ENCODE measurements at places on chromosomes 11 and 22.

DNA sequence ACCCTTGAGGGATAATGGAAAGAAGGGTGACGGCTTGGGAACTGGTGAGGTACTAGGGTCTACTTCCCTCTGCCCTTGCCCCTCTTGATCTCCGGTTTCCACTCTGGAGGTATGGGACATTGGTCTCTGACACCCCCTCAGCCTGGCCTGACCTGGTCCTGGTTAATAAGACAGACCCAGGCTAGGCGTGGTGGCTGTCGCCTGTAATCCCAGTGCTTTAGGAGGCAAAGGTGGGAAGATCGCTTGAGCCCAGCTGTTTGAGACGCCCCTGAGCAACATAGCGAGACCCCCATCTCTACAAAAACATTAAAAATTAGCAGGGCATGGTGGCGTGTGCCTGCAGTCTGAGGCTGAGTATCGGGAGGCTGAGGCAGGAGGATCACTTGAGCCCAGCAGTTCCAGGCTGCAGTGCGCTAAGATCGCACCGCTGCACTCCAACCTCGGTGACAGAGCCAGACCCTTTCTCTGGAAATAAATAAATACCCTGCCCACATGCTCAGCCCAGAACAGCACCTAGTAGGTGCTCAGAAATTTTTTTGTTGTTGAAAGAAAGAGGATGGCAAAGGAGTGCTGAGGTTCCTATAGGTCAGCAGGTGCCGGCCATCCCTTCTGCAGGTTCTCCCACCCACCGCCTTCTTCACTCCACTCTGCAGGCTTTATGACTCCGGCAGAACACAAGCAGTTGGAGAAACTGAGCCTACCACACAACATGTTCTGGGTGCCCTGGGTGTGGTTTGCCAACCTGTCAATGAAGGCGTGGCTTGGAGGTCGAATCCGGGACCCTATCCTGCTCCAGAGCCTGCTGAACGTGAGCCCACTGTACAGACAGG is 6.3 kb downstream of the BEST1 start:
- peaks cover 15% of the 10 kb centered on the region for H3K36me3 ChIP-seq
- DNase-seq, result no peak
- H3K4me3 ChIP-seq, result no peak overlapping the region
- peaks cover 5% of the 10 kb centered on the region for H3K27me3 ChIP-seq
- no peak overlapping the region for H3K27ac ChIP-seq

- H3K36me3 ChIP-seq, result no peaks in the 10 kb centered on the region
- no peak overlapping the region for H3K27ac ChIP-seq
- no peak for DNase-seq
- no peak overlapping the region for H3K4me3 ChIP-seq
These were observed 28.3 kb upstream of the MALAT1 start for GRCh38 chr11:65470433-65471049.

DNA sequence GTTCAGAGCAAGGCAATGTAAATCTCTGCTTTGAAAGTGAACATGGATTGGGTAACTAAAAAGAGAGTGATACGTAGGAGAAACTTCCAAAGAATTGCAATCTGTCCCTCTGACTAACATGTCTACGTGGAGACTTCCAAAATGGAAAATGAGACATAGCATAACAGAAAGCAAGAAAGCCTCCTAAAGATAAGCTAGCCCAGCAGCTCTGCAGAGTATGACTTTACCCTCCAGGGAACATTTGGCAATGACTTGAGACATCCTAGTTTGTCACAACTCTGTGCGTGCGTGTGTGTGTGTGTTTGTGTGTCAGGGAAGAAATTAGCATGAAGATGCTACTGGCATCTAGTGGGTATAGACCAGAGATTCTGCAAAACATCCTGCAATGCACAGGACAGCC is 817.4 kb downstream of the NTM start:
- H3K36me3 ChIP-seq, result no peaks in the 10 kb centered on the region
- H3K27me3 ChIP-seq, result no peaks in the 10 kb centered on the region
- no peak overlapping the region for H3K27ac ChIP-seq
- DNase-seq, result no peak

DNA sequence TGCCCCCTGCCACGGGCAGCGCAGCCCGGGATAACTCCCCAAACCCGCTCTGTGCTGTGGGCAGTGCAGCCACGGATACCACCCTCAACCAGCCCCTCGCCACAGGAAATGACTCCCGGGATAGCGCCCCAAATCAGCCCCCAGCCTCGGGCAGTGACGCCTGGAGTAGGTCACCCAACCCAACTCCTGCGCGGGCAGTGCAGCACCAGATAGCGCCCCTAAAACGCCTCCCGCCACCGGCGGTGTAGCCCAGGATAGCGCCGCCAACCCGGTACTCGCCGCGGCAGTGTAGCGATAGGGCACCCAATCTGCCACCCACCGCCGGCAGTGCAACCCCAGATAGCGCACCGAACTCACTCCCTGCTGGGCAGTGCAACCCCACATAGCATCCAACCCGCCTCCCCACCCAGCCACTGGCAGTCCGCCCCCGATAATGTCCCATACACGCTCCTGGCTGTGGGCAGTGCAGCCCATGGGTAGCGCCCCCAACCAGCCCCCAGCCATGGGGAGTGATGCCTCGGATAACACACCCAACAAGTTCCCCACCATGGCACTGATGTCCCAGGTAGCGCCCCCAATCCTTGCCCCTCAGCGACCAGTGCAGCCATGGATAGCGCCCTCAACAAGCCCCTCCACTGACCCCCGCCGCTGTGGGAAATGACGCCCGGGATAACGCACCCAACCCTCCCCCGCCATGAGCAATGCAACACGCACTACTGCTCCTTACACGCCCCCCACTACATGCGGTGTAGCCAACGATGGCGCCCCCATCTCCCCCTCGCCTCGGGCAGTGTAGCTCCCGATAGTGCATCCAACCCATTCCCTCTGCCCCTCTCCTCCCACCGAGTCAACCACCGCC is 1.5 kb downstream of the RFPL2 start:
- peak; percentile 17 for DNase-seq
- peaks cover 6% of the 10 kb centered on the region for H3K4me1 ChIP-seq
- peak overlapping the region; percentile 23 for H3K4me3 ChIP-seq
- H3K27me3 ChIP-seq, result peaks cover 16% of the 10 kb centered on the region

DNA sequence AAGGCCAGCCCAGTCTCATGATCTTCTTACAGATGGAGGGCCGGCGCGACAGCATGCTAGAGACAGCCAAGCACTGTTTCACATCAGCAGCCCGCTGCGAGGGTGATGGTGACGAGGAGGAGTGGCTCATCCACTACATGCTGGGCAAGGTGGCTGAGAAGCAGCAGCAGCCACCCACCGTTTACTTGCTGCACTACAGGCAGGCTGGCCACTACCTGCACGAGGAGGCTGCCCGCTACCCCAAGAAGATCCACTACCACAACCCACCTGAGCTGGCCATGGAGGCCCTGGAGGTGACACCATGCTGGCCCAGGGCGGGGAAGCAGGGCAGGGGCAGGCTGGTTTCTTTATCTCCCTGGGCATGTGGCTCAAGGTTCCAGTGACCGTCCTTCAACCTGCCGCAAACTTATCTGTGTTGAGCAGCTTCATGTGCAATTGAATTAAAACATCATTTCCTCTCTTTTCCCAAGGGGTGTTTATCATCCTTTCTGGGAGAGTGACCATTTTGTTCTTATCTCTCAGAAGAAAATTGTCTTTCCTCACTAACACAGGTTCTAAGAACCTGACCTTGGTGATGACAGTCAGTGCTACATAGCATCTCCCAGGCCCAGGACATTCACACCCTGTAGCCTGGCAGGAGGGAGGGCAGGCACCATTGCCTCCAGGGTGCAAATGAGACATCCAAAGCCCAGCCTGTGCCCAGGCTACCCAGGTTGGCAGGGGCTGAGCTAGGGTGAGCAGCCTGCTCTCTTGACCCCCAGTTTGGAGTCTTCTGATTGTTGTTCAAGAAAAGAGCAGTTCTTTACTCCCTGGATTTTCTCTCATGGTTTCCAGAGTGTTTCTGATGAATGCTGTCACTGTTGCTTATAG is 80.7 kb downstream of the CABIN1 start:
- H3K27me3 ChIP-seq, result no peaks in the 10 kb centered on the region
- peaks cover 82% of the 10 kb centered on the region for H3K36me3 ChIP-seq
- H3K4me1 ChIP-seq, result no peaks in the 10 kb centered on the region
- DNase-seq, result no peak
- no peak overlapping the region for H3K4me3 ChIP-seq

DNA sequence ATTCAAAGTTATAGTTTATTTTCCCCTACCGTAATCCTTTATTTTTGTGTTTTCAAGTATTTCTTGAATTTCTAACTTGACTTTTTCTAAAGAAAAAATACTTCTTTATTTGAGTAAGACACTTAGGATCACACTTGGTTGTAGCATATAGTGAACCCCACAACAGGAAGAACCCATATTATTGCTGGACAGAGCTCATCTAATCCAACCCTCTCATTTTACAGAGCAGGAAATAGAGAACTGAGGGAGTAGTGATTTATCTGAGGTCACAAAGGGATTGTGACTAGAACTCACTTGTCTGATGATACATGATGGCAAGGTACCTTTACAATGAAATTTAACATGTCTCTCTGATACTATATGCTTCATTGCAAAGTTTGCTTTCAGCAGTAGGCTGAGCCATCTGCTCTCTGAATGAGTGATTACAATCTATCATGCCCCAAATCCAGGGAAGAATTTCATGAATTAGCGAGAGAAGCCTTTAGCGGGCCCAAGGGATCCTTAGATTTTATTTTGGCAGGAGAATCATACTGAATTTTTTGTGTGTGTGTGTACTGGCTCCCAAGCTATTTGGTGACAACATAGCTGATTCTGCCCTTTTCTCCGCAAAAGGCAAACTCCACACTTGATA is 9.8 kb downstream of the SLC17A6 start:
- peaks cover 24% of the 10 kb centered on the region for H3K27me3 ChIP-seq
- no peak overlapping the region for H3K27ac ChIP-seq
- no peak for DNase-seq
- no peaks in the 10 kb centered on the region for H3K4me1 ChIP-seq
- no peak overlapping the region for H3K4me3 ChIP-seq
- no peaks in the 10 kb centered on the region for H3K36me3 ChIP-seq

- no peaks in the 10 kb centered on the region for H3K4me1 ChIP-seq
- H3K27ac ChIP-seq, result no peak overlapping the region
- no peak for DNase-seq
These were observed 34.8 kb upstream of the TMEM135 start for GRCh38 chr11:87002918-87003317.

- peaks cover 5% of the 10 kb centered on the region for H3K27me3 ChIP-seq
- H3K4me1 ChIP-seq, result peaks cover 13% of the 10 kb centered on the region
- H3K36me3 ChIP-seq, result no peaks in the 10 kb centered on the region
- no peak overlapping the region for H3K27ac ChIP-seq
- no peak overlapping the region for H3K4me3 ChIP-seq
These were observed 24.6 kb upstream of the WNT7B start for GRCh38 chr22:46001426-46002106.

DNA sequence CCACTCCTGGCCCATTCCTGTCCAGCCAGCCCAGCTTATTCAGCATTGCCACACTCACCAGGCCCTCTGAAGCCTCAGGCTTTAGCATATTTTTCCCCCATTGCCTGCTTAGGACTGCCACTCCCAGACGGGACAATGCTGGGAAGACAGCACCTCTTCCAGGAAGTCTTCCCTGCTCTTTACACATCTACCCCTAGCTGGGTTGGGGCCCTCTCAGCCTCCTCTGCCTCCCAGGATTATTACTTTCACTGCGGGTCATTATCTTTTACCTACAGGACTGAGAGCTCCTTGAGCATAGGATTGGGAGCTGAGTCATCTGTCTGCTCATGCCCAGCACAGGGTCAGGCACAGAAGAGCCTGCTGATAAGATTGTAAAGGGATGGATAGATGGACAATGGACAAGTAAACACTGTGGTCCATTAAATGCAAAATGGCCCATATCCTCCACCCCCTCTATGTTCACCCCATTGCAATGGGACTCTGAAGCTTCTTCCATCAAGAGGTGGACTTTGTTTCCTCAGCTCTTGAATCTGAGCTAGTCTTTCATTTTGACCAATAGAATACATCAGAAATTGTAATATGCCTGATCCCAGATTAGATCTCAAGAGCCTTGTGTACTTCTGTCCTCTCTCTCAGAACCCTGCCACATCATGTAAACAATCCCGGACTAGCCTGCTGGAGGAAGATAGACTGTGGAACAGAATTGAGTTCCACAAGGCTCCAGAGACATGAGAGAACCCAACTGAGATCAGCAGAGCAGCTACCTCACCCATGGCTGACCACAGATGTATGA is 32.0 kb upstream of the LRRC32 start:
- H3K4me1 ChIP-seq, result no peaks in the 10 kb centered on the region
- DNase-seq, result no peak
- H3K27ac ChIP-seq, result no peak overlapping the region
- H3K27me3 ChIP-seq, result peaks cover 2% of the 10 kb centered on the region
- no peak overlapping the region for H3K4me3 ChIP-seq

DNA sequence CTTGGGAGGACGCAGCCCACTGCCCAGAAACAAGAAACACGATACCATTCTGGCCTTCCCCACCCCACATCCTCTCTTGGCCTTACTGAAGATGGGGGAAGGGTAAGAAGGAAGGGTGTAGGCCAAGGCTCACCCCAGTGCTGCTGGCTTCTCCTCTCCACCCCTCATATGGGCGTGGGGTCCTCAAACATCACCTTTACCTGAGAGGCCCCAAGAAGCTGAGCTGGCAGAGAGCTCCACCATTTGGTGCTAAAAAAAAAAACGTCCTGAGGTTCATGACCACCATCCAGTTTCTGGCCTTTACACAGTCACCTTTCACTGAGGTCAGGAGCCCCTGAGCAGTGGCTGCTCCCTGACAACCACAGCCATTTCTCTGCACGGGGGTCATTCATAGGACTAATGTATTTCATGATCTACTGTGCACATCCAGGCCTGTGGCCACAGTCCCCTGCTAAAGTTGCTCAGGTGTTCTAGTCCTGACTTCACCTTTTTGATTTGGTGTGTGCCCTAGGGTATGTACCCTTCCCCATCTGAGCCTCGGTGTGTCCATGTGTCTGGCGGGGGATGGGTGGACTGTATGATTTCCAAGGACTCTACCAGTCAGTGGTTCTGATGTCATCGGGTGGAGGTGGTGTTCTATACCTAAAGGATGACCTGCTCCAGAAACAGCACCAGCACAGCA is 15.1 kb downstream of the RHOG start:
- H3K4me1 ChIP-seq, result no peaks in the 10 kb centered on the region
- H3K27me3 ChIP-seq, result no peaks in the 10 kb centered on the region
- no peak overlapping the region for H3K27ac ChIP-seq

- no peaks in the 10 kb centered on the region for H3K36me3 ChIP-seq
- peaks cover 3% of the 10 kb centered on the region for H3K27me3 ChIP-seq
- DNase-seq, result no peak
- H3K4me3 ChIP-seq, result no peak overlapping the region
These were observed 145.1 kb upstream of the OPCML start for GRCh38 chr11:133677387-133677786.
